ENCODE measurements at places on chromosomes 5 and 9.

GRCh38 chr9:97403746-97404316 lies 8.1 kb upstream of the TDRD7 start:
- DNase-seq: no peak

GRCh38 chr9:98971915-98972223 lies 28.2 kb downstream of the COL15A1 start:
- no peak for DNase-seq

DNA sequence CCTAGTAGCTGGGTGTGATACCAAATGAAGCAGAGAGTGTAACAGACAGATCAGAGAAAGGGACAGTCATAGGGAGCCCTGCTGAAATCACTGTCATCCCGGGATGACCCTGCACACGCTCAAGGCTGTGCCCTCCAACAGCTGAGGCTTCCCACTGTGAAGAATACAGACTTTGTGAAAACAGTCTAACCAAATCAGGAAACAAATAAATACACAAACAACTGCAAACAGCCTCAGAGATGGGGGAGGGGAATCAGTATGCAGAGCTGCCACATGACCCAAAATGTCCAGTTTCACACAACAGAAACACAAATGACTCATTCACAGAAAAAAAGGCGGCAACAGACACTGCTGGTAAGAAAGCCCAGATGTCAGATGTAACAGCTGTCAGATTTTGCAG lies 101.9 kb downstream of the ADAMTS2 start:
- DNase-seq: peak; percentile 84

GRCh38 chr5:56607551-56607950 lies 207.8 kb upstream of the MAP3K1 start:
- DNase-seq: no peak

DNA sequence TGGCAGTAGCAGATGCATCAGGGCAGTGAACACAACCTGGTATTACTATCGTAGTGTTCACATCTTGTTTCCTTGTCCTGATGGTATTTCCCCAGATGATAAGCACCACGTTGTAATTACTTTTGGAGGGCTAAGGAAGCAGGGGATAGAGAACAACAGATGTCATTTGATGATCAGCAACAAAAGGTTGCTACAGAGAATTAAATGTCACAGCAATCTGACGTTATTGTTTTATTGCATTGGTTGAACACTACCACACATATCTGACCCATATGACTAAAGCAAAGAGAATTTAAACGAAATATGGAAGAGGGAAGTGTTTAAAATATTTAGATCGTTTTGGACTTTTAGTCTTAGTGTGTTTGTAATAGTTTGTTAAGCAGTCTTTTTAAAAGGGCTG lies 408.3 kb downstream of the SH3GL2 start:
- no peak for DNase-seq

DNA sequence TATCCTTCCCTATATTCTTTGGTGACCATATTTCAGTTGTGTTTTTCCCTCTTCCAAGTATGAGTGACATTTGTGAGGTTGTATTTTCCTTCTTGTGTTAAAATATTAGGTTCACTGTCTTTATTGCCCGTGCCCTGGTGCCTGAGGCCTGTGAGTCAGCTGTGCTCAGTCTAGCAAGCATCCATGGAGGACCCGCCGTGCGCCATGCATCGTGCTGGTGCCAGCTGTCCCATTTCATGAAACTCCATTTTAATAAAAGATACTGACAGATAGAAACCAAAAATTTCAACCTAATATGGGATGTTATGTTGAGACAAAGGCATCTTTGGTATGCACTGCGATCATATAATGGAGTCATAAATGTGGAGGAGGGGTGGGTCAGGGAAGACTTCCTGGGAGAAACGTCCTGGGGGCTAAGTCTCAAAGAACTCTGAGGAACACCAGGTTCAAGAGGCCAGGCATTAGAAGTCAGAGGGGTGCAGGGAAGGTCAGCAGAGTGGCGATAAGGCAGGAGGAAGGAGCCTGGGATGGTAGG lies 34.0 kb upstream of the FGF1 start:
- no peak for DNase-seq

GRCh38 chr9:75210215-75210614 lies 121.9 kb downstream of the OSTF1 start:
- DNase-seq: no peak

- DNase-seq: no peak
These were observed 37.0 kb downstream of the NKX2-5 start for GRCh38 chr5:173198049-173198448.

- no peak for DNase-seq
These were observed 35.2 kb upstream of the GLDC start for GRCh38 chr9:6680797-6681146.

DNA sequence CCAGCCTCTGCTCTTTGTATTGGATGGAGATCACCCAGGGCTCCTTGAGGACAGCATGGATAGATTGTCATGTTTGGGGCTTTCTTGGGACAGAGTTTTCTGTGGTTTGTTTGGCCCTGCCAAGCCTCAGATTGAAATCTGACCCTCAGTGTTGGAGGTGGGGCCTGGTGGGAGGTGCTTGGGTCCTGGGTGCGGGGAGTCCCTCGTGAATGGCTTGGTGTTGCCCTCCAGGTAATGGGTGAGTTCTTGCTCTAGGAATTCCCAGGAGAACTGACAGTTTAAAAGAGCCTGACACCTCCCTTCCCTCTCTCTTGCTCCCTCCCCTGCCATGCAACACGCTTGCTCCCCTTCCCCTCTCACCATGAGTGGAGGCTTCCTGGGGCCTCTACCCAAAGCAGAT lies 48.6 kb upstream of the OLFM1 start:
- DNase-seq: no peak

GRCh38 chr9:137764981-137765380 lies 112.6 kb upstream of the CACNA1B start:
- DNase-seq: no peak

GRCh38 chr9:128397831-128398230 lies 22.8 kb upstream of the CERCAM start:
- DNase-seq: no peak
